Fibroblast of villous mesenchyme (primary cell): ENCODE measurements at places on chromosomes 11 and 22.

- DNase-seq: no peak
Observed at GRCh38 chr22:47060718-47061117, 298.3 kb downstream of the TBC1D22A start.

DNA sequence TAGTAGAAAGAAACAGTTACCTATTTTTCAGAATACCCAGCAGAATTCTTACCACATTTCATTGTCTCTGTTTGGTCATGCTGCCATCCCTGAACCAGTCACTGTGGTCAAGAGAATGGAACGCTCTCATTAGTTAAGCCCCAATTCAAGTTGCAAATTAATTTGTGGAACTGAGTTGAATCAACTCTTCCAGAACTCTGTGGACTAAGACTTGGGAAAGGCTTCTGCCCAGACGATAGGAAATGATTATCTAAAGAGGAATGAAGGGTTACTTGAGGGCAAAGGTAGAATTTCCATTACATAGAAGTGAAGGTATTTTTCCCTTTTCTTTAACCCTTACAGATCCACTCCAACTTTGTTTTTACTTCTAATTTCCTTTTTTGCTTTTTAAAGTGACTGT is 286.4 kb downstream of the DYNC2H1 start:
- no peak for DNase-seq

DNA sequence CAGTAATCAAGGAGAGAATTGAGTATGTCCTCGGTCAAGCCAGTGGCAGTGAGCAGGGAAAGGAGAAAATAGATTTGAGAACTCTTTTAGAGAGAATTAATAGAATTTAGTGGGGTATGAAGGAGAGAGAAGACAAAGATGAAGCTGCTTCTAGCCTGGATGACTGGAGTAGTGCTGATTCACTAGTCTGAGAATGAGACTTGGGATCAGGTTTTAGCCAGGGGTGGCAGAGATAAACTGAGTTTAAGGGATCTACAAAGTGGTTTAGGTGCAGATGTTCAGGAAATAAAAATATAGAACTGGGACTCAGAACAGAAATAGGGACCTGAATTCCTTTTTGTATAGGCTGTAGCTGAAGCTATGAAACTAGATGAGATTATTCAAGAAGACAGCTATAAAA is 17.6 kb downstream of the HORMAD2 start:
- no peak for DNase-seq

DNA sequence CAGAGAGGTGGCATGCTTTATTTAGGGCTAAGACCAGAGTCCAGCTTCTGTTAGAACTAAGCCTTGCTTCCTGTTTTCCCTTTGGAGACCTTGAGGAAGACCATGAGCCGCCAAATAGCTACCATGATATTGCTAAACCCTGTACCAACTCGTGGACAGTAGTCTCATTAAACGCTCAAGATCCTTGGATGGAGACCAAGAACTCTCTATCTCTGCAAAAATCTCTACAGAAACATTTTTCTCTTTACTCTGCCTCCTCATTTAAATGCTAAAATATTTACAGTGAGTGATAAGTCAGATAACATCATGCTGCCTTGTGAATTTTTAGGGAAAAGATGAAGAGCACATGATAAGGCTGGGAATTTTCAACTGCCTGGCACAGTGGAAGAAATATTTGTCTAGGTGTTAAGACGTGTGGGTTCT is 197.8 kb downstream of the MAML2 start:
- peak; percentile 95 for DNase-seq

DNA sequence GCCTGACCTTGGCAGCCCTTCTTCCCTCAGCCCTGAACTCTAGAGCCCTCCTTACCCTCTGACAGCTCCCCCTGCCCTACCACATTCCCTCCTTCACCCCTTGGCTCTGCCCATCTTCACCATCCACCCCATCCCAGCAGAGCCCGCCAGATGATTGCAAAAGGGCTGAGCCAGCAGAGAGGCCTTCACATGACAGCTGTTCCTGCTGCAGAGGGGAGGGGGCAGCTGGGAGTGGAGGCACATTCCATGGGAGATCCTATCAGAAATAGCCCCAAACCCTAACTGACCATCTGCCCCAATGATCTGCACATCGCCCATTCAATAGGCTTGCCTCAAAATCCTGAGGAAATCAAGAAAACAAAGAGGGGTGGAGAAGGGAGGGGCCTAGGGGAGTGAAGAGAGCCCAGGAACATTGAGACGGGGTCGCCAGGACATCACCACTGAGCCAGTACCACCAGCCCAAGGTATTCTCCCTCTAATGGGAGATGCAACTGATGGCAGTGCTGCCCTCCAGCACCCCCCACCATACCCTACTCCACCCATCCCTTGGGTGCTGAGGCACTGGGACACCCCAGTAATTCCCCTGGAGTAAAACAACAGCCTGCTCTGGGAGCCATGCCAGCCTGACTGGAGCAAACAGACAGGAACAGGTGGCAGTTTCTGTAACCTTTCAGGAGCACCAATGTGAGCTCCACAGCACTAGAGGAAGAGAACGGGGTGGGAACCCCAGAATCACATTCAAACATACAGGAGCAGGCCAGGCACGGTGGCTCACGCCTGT is 8.0 kb upstream of the AHNAK start:
- DNase-seq: peak; percentile 44

DNA sequence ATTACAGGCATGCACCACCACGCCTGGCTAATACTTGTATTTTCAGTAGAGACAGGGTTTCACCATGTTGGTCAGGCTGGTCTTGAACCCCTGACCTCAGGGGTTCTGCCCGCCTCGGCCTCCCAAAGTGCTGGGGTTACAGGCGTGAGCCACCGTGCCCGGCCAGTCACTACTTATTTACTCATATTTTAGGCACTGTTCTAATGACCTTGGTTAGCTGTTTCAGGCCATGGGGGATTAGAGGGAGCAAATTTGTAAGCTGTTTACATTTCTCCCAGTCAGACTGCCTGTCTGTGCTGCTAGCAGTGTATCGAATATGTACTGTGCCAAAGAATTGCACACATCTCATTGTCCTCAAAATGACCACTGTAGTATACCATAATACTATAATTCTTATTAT is 32.7 kb upstream of the PACSIN2 start:
- DNase-seq: peak; percentile 18

DNA sequence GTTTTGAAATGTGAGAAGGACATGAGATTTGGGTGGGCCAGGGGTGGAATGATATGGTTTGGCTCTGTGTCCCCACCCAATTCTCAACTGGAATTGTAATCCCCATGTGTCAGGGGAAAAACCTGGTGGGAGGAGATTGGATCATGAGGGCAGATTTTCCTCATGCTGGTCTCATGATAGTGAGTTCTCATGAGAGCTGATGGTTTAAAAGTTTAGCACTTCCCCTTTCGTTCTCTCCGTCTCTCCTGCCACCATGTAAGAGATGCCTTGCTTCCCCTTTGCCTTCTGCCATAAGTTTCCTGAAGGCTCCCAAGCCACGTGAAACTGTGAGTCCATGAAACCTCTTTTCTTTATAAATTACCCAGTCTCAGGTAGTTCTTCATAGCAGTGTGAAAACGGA is 113.5 kb downstream of the FCHSD2 start:
- no peak for DNase-seq

DNA sequence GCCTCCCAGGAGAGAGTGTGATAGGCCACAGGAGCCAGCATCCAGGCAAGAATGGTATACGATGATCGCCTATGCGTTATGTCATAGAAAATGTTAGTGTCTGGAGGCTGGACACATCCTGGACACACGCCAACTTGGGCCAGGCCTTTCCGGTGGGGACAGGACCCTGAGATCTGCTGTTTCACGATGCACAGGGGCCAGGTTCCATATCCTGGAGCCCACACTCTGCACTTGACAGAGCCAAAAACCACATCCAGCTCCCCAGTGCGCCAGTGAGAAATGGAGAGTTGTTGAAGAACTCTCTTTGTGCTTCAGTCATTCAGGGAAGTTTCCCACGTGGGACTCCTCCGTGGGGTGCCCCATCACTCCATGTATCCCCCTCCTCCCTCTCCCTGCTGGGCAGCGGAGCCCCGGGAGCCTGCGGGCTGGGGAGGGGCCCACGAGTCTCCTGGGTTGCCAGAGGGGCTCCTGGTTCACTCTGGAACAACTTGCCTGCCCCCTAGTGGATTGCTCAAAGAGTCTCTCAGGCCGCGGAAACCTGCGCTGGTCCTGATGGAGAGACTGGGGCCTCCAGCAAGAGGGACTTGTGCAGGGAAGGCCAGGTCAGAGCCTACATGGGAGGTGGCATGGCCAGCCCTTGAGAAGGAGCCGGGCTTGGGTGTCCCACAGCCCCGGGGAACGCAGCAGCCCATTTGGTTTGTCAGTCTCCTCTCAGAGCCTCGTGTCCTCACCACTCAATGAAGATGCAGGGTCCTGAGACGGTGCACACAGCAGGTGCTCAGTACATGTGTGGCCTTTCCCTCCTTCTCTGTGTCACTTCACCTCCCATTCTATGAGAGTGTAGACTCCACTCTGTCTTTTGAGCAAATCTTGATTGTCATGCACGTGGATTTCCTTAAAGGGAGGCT is 10.2 kb upstream of the LRRC32 start:
- DNase-seq: peak; percentile 75

GRCh38 chr11:43746670-43747069 is 66.1 kb downstream of the HSD17B12 start:
- DNase-seq: no peak

GRCh38 chr11:68498321-68498720 is 37.8 kb downstream of the PPP6R3 start:
- DNase-seq: no peak

GRCh38 chr11:60924110-60924905 is at the start of gene TMEM132A:
Gene TMEM132A (plus strand): TSS chr11:60924460. CDS start chr11:60924634, 174 bp downstream.
- peak; percentile 64 for DNase-seq

DNA sequence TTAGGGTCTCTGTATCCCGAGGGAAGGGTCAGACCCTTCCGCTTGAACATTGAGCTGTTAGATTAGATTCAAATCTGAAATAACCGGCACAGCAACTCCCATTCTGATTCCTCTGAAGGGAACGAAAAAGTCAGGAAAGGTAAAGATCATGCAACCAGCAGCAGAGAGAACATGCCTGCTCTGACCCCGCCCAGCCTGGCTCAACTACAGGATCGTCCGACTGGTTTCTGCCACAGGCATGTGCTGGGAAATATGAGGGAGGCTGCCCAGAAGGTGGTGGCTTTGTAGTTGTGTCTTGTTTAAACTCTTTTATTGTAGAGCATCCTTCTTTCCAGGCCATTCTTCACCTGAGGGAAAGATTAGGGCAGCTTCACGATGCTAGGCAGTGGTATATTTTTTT is 5.0 kb upstream of the MTNR1B start:
- DNase-seq: no peak

GRCh38 chr11:47004595-47005033 is 68.1 kb downstream of the CSTPP1 start:
- peak; percentile 99 for DNase-seq

GRCh38 chr11:70506658-70506970 is 108.3 kb downstream of the CTTN start:
- no peak for DNase-seq

GRCh38 chr11:96464700-96465307 is 75.0 kb downstream of the JRKL start:
- DNase-seq: peak; percentile 78

DNA sequence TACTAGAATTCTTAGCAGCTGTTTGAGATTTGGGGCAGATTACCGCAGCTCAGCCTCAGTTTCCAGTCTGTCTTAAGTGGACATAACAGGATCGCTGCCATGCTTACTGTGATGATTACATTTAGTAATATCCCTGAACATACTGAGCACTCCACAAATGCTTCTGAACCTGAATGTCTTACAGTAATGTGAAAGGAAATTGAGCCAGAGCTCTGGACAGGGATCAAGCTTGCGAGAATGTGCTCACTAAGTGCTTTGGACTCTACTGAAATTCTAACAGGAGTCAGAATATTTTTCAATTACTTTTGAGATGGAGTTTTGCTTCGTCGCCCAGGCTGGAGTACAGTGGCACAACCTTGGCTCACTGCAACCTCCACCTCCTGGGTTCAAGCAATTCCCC is 118.6 kb upstream of the RASSF10 start:
- no peak for DNase-seq

DNA sequence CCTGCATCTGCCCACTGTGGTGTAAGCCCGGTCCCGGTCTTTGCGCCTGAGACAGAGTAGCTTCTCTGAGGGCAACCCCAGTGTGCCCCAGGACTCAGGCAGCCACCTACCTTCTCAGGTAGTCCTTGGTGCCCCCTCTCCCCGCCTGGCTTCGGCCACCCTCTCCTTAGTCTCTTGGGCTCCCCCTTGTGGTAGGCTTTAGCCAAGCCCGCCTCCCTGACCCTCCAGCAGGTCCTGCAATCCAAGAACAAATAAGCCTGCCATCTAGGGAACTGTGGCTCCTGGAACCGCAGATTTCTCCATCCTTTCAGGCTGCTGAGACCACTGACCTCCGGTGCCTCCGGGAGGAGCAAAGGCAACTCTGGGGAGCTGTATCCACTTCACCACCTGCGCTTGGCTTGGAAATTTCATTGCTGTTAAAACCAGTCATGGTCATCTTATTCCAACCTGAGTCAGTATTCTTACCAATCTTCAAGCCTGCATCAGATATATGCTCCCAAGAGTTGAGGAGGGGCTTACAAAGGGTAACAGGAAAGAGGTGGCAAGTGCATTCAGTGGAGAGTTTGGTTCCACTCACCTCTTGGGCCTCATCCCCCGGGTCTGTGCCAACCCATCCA is 52.8 kb upstream of the TENM4 start:
- peak; percentile 54 for DNase-seq

DNA sequence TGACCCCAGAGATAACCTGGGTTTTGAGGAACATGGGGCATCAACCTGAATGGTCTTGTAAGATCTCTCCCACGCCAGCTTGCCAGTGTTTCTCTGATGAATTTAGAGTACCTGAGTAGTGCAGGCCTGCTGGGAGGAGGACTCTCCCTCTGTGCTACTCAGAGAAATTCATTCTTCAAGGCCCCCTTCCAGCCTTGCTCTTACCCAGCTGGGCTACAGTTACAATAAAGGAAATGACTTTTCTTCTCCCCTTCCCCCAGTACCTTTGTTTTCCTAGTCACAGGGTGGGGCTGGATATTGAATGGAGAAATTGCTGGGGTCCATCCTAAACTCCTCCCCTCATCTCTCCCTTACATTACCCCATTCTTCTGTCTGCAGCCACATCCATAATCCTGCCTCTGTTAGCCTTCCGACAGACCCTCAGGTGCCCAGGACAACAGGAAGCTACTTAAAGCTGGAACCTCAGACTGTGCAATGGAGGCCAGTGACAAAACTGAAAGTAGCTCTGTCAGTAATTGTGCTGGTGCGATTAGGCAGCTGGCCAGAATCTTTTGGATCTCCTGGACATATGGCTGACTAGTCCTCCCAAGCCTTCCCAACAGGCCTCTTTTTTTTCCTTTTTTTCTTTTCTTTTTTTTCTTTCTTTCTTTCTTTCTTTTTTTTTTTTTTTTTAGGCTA is 17.4 kb downstream of the LIMK2 start:
- peak; percentile 70 for DNase-seq
